ENCODE measurements at places on chromosomes 6 and 20. TPM values are rescaled to one million over a fixed set of nuclear protein-coding genes. Genes with fewer than 3 reads are reported as not detected.

Gene SIRPB2
- 0.52 TPM for total RNA-seq

Gene AAR2
- total RNA-seq = 41.1 TPM

Gene HM13
- total RNA-seq = 99.5 TPM

Gene C6orf15
- not detected for total RNA-seq

Gene SLCO4A1
- total RNA-seq = 162 TPM

Gene PBX2
- total RNA-seq = 33.3 TPM

Gene BTBD9
- total RNA-seq = 4.3 TPM

Gene SLC32A1
- total RNA-seq = not detected

Gene RCAN2
- total RNA-seq = not detected

- H3K27ac ChIP-seq = no peak overlapping the region
- no peaks in the 10 kb centered on the region for H3K27me3 ChIP-seq
- H3K4me1 ChIP-seq = no peaks in the 10 kb centered on the region
- no peak for DNase-seq
- no peak overlapping the region for H3K4me3 ChIP-seq
- no peaks in the 10 kb centered on the region for H3K36me3 ChIP-seq
Measured at GRCh38 chr6:39909701-39910100, 24.6 kb downstream of the MOCS1 start.

DNA sequence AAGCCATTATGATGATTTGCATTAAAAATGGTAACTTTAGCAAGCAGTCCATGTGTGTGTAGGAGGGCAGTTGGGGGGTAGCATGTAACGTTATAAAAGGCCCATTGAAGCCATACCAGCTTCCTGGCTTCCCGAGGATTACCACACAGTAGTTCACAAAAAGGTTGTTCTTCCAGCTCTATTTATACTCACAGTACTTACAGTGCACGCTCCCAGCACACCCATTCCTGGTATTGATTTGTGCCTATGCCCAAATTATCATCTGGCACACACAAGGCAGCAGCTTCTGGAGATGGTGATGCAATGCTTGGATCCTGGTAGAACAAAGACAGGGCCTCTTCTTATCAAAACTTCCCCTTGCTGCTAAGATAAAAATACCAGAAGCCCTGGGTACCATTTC lies 436.8 kb downstream of the HAO1 start:
- no peak for DNase-seq
- H3K4me3 ChIP-seq = no peak overlapping the region
- no peak overlapping the region for H3K27ac ChIP-seq
- no peaks in the 10 kb centered on the region for H3K36me3 ChIP-seq
- no peaks in the 10 kb centered on the region for H3K27me3 ChIP-seq
- H3K4me1 ChIP-seq = peaks cover 3% of the 10 kb centered on the region

DNA sequence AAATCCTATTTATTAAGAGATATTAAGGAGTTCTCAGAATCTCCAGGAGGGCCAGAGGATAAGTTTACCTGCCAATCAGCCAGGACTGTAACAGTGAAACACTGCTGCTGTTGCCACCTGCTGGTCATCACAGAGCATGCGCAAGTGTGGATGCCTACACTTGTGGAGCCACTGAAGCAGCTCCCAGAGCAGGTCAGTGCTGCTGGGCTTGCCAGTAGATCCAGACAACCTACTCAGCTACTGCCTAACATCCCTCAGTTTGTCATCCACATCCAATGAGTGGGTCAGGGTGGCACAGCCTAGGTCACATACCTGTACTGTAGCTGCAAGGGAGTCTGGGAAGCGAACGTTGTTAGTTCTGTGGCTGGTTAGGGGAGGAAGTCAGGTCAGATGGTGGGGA lies 18.3 kb upstream of the NHSL1 start:
- no peak overlapping the region for H3K27ac ChIP-seq
- H3K36me3 ChIP-seq = no peaks in the 10 kb centered on the region
- no peaks in the 10 kb centered on the region for H3K27me3 ChIP-seq
- DNase-seq = peak; percentile 68
- H3K4me1 ChIP-seq = no peaks in the 10 kb centered on the region
- H3K4me3 ChIP-seq = no peak overlapping the region

DNA sequence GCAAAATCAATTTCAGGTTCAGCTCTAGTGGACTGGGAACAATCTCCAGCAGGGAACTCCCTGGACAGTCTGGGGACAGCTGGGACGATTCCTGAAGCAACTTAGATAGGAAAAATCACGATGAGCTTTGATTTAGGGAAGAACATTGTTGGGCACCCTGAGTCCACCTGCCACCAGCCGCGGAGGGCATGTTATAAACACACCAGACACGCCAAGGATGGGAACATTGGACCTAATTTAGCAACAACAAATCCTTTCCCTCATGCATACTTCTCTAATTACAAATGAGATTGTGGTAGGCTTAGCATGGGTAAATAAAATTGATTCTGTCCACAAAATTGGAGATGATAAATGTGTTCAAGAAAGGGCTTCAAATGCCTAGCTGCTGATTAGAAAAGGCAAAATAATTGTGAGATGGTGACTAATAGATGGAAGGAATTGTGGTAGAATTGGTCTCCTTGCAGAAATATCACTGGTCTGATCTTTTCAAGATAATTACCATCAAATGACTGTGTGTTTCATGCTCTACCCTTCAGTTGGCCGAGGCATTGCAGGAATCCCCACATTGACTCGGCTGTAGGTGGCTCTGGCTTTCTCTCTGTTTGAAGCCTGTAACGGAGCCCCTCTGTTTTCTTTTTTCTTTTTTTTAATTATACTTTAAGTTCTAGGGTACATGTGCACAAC lies 6.1 kb upstream of the NANP start:
- no peak for DNase-seq
- peaks cover 20% of the 10 kb centered on the region for H3K4me1 ChIP-seq
- H3K27me3 ChIP-seq = no peaks in the 10 kb centered on the region
- H3K27ac ChIP-seq = no peak overlapping the region

GRCh38 chr20:22507240-22507961 lies 77.0 kb downstream of the FOXA2 start:
- no peak for DNase-seq
- no peak overlapping the region for H3K27ac ChIP-seq
- no peak overlapping the region for H3K4me3 ChIP-seq
- no peaks in the 10 kb centered on the region for H3K27me3 ChIP-seq
- no peaks in the 10 kb centered on the region for H3K36me3 ChIP-seq
- peaks cover 12% of the 10 kb centered on the region for H3K4me1 ChIP-seq

DNA sequence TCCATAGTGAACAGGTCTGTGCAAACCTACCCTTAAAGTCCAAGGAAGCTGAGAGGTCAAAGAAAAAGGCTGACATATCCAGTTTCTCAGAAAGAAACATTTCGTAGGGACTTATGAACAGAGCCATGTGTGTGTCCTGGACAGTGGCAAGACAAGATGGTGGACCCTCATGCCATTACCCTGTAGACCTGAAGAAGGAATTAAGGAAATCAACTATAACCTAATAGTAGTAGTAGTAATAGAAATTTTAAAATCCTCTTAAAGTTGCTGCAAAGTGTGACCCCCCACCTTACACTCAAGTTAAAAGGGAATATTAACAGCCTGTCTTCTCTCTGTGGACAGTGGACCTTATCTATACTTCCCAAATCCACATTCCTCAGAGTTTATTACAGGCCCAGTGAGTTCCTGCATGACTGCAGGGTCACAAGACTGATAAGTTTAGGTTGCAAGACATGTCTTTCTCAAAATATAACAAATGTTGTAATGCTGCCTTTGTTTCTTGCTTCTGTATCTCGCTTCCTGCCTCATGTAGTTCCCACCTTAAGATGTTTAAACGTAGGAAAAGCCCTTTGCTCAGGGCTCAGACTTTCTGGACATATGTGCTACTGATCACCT lies 10.6 kb downstream of the IL22RA2 start:
- DNase-seq = no peak
- no peaks in the 10 kb centered on the region for H3K4me1 ChIP-seq
- H3K27ac ChIP-seq = no peak overlapping the region
- no peaks in the 10 kb centered on the region for H3K27me3 ChIP-seq

DNA sequence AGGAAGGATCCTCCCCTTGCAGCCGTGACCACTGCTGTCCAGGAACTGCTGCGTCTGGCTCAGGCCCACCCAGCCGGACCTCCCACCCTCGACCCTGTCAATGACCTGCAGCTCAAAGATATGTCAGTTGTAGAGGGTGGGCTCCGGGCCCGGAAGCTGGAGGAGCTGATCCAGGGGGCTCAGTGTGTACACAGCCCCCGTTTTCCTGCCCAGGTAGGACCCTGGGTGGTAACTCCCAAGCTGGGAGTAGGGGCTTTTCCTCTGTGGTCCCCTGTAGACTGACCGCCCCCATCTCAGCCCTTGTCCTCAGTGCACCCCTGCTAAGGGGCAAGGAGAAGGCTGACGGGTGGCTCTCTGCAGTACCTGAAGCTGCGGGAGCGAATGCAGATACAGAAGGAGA lies 3.6 kb downstream of the DXO start:
- DNase-seq = no peak
- peaks cover 20% of the 10 kb centered on the region for H3K4me1 ChIP-seq
- H3K36me3 ChIP-seq = peaks cover 39% of the 10 kb centered on the region
- no peak overlapping the region for H3K4me3 ChIP-seq

GRCh38 chr6:70103798-70104197 lies 199.1 kb downstream of the COL9A1 start:
- no peaks in the 10 kb centered on the region for H3K4me1 ChIP-seq
- no peak overlapping the region for H3K4me3 ChIP-seq
- no peaks in the 10 kb centered on the region for H3K36me3 ChIP-seq
- no peak overlapping the region for H3K27ac ChIP-seq

DNA sequence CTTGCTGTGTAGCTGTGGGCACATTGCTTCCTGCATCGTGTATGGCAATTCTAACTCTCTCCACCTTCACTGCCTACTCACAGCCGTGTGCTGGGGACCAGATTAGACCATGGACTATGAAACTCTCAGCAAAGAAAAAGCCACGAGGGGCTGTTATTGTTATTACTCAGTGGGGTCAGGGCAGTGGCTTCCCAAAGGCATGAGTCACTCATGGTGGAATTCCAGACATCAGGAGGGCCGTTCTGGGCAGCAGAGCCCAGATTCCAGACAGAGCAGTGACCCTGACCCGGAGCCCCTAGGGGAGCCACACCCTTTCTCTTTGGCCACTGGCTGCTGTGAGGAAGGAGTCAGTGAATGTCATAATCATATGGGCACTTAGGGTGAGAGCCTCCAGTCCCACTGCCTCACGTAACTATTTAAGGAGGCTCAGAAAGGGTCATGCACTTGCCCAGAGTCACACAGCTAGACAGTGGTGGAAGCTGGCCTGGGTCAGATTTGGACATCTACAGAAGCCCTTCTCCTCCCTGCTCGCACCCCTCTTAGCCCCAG lies 22.2 kb upstream of the CCN5 start:
- H3K27me3 ChIP-seq = no peaks in the 10 kb centered on the region
- H3K4me1 ChIP-seq = peaks cover 18% of the 10 kb centered on the region
- peak overlapping the region; percentile 42 for H3K27ac ChIP-seq
- H3K4me3 ChIP-seq = no peak overlapping the region
- H3K36me3 ChIP-seq = no peaks in the 10 kb centered on the region
- peak; percentile 97 for DNase-seq

DNA sequence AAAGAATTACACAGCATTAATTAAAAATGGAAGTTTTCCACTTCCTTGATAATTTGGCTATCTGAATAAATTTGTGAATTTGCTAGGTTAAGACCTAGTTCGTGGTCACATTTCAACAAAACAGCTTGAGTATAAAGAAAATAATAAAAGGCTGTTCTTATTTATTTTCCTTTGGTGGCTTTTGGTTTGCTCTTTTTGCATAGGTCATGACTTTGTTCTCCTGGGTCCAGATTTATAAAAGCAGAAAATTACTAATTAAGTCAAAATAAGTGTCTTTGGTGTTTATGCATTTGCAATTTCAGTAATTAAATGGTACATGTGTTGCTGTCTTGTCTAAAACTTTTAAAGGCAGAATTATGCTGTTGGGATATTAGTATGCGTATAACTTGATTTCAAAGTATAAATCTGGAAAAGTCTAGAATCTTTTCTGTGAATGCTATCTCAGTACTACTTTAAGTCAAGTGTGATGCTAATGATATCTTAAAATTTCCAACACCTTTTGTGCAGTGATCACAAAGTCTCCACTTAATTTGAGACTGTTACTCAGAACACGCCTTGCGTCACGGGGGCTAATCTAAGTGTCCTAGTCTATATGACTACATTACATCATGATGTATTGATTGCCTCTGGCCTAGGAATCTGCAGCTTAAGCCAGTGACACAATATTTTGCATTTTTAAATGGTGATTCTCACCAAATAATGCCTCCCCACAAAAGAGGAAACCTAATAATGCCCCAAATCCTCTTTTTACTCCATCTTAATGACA lies 41.0 kb downstream of the GNAS start:
- H3K36me3 ChIP-seq = peaks cover 32% of the 10 kb centered on the region
- no peak for DNase-seq
- H3K27me3 ChIP-seq = no peaks in the 10 kb centered on the region
- H3K27ac ChIP-seq = no peak overlapping the region

DNA sequence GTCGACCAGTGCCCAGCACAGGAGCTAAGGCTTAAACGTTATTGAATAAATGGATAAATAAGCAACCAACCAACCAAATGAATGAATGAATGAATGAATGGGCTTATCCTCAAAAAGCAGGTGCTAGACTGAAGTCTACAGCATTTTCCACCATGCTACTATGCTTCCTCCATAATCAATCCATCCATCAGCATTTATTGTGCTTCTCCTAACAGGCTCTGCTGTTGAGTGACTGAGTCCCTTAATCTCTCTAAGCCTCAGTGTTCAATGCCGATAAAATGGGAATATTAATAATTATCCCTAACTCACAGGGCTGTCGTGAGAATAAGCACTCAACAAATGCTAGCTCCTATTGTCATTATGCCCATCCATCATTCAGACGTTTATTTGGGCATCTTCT lies 4.6 kb upstream of the NOL4L start:
- peak overlapping the region; percentile 33 for H3K27ac ChIP-seq
- H3K36me3 ChIP-seq = no peaks in the 10 kb centered on the region
- peaks cover 5% of the 10 kb centered on the region for H3K27me3 ChIP-seq
- H3K4me3 ChIP-seq = no peak overlapping the region

DNA sequence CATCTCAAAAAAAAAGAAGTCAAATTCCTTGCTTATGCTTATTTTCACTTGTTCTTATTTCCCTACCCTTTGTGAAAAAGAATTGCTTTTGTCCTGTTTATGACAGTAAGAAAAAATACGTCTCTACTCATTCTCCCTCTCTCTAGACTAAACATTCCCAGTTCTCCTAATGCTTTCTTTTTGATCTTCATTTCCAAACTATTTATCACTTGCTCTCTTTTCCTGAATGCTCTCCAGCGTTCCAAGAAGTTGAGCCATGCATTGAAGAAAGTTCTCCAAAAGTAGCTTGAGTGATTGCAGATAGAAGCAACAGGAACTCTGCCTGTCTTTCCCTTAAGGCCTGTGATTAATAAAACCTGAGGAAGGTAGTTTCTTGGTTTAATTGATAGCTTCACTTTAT lies 53.1 kb upstream of the TMEM170B start:
- no peaks in the 10 kb centered on the region for H3K4me1 ChIP-seq
- no peak for DNase-seq
- no peak overlapping the region for H3K27ac ChIP-seq
- H3K36me3 ChIP-seq = no peaks in the 10 kb centered on the region
- H3K27me3 ChIP-seq = no peaks in the 10 kb centered on the region
- no peak overlapping the region for H3K4me3 ChIP-seq

Data from PC-3 (cell line).